Stimulated activated CD4-positive, alpha-beta T cell treated with anti-CD3 and anti-CD28 coated beads, Interleukin-2, amount 100 ng/mL, for 24 hours (primary cell): ENCODE measurements at places on chromosomes 6 and 20.

DNA sequence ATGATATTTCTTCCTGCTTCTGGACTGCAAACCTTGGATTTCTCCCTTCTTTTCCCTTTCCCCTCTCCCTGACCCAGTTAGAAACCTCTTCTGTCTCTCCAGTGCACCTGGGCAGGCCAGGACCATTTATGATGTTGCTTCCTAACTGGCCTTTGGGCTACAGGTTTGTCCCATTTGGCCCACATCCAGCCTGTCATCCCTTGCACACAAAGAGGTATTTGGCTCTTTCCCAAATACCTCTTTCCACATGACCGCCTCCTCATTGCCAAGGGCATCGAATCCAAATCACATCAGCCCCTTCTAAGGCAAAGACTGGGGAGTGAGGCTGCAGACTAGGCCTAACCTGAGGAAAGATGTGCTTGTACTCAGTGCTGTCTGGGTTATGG, 13.6 kb downstream of the FGD2 start:
- DNase-seq, result no peak

DNA sequence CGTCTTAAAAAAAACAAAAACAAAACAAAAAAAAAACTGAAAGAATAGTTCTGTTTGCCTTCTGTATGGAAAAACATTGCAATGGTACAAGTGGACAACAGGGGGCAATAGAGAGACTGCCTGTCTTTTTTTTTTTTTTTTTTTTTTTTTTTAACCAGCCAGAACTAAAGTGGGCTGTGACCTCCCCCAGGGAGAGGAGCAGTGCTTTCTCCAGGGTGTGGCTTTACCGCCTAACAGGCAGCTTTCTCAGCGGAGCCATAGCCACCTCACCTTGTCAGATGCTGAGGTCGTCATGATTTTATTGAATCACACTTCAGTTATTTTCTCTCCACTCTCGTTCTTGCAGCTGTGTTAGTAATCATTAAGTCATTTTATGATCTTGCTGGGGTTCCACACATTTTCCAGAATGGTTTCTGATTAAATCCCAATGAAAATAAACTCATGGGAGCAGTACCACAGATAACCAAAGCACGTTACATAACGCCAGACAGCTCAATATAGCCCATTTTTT, 78.4 kb downstream of the GMPR start:
- no peak for DNase-seq

DNA sequence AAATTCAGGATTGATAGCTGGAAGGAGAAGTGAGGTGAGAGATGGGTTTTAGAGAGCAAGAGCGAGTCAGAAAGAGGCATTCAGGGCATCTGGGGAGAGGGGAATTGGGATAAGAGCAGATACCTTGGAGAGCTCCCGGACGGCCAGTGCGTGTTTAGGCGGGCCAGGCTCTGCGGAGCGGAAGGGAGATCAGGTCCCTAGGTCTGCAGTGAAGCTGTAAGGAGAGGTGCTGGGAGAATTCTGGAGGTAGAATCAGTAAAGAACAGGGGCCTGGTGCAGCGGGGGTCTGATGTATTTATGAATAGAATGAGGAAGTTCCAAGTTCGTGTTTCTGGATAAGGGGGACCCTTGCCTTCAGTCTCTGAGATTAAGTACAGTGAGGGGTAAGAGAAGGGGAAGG, 47.4 kb upstream of the FAM83D start:
- DNase-seq, result no peak

DNA sequence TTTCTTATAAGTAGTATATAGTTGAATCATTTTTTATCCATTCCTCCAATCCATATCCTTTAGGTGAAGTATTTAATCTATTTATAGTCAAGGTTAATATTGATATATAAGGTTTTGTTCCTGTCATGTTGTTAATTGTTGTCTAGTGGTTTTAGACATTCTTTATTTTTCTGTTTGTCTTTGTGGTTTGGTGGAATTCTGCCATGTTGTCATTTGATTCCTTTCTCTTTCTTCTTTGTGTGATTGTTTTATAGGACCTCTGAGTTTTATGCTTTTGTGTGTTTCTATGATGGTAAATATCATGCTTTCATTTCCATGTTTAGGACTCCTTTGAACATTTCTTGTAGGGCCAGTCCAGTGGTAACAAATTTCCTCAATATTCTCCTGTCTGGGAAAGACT, 450.3 kb upstream of the BTBD3 start:
- no peak for DNase-seq

- no peak for DNase-seq
These were observed 7.1 kb upstream of the GRM4 start for GRCh38 chr6:34152806-34153520.

GRCh38 chr6:153043719-153044118, 41.2 kb upstream of the MTRF1L start:
- no peak for DNase-seq

GRCh38 chr6:4210629-4211419, 75.4 kb upstream of the ECI2 start:
- DNase-seq, result peak; percentile 74

DNA sequence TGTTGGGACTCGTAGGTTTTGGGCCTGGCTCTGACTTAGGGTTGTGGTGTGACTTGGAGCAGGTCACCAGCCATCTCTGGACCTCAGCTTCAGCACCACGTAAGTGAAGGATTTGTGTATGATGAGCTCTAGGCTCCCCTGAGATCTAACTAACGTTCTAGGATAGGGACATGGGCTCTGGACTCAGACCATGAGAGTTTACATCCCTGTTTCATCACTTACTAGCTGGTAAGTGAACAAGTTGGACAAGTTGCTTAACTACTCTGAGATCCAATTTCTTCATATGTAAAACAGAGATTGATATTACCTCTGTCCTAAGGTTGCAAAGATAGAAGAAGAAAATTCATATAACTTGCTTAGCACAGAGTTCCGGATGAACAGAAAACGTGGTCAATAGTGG, 20.3 kb upstream of the PNPLA1 start:
- DNase-seq, result no peak

DNA sequence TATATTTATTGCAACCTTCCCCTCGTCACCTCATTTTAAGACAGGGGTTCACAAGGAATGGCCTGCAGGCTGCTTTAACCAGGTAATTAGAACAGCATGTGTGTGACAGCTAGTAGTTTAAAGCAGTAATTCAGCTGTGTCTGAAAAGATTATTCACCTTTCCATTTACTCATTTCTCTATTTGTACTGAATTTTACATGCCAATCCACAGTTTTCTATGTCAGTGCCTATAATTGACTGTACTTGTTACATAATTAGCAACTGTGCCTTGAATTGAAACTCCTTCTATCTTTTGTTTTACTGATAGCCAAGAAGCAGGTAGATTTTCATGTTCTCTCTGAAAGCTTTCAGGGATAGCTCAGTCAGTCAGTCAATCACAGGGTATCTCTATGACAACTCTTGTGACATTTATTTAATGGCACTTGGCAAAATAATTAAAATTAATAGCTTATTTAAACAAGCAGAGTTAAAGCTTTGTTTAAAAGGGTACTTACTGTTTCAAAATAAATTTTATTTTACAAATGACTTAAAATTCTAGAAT, 214.0 kb downstream of the ZFAND3 start:
- no peak for DNase-seq

DNA sequence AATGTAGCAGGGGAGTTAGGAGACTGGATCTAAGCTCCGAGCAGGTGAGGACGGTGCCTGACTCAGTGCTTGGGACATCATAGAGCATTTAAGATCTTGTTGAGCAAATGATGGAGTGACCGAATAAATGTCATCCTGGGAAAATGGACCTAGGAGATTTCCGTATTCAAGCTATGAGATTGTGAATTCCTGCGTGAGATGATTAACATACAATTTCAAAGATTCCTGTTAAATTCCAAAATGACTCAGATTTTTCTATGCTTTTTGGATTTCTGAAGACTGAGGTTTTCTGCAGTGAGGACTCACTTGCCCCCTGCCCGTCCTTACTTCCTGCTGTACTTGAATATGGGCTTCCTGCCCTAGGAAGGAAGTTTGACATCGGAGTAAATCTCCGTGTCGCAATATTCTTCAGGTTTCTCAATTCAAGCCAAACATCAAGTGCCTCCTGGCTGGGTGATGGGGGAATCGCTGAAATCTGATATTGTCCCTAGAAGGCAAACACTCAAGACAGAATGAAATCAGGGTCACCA, 5.2 kb downstream of the SYTL3 start:
- DNase-seq, result no peak

DNA sequence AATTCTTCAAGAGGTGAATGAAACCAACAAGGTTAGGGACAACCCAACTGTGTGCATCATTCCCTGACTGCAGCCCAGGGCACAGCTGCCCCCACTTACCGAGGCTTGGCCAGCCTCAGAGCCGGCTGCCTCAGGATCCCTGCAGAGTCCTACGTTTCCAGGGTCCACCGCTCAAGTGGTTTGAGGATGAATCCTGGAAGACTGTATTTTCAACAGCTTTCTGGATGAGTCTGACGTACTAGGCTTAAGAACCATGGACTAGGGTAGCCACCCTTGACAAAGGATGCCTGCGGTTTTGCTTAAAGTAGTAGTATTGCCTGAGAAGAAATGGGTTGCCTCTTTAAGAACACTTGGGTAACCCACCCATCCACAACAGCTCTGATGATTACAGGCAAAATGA, 101.4 kb downstream of the FOXC1 start:
- no peak for DNase-seq

DNA sequence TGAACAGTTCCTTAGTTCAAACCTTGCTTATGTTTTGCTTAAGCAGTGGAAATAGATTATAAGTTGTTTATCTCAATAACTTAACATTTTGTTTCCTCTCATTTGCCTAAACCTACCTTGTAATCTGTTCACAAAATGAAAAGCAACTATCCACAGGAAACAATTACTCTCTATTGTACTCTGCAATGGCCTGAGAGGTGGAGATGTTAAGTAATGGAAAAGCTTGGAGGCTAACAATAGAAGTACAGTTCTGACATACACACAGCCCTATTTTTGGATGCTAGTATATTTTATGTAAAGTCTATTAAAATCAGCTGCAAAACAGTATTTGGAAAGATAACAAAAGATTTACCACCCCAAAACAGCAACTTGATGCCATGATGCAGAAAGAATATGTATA, 82.1 kb downstream of the TINAG start:
- no peak for DNase-seq

DNA sequence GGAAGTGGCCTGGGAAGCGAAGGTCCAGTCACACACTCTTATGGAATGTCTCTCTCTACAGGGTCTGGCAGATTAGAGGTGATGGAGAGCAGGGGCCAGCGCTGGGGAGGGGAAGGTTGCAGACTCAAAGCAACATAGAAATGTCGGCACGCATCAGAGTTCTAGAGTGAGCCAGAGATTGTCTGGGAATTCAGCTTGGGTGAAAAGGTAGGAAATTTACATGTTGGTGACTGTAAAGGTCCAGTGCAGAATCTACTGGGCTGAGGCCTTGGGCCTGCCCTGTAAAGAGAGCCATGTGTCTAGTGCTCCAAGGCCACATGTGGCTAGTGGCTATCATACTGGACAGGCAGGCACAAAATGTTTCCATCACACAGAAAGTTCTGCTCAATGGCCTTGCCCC, 80.8 kb downstream of the FOXA2 start:
- DNase-seq, result no peak

DNA sequence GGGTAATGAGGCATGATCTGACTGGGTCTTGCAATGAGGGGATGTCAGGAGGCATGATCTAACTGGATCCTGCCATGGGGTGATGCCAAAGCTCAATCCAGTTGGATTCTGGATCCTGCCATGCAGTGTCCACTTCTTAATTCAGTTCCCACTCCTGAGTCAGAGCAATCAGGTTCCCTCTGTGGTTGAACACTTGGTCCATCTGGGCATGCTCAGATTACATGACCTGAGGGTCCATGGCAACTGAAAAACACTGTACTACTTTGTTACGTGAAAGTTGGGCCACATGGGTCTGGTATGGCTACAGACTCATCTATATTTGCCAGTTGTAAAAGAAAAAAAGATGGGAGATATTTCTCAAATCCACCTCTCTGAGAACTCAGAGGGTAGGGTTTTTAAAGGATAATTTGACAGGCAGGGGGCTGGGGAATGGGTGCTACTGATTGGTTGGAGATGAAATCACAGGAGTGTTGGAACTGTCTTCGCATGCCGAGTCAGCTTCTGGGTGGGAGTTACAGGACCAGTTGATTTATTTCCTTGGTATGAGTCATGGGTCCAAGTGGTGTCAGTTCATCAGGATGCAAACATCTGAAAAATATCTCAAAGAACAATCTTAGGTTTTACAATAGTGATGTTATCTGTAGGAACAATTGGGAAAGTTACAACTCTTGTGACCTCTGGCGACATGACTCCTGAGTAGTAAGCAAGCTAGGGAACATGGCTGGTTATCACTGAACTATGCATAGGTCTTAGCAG, 21.6 kb downstream of the C6orf163 start:
- no peak for DNase-seq

DNA sequence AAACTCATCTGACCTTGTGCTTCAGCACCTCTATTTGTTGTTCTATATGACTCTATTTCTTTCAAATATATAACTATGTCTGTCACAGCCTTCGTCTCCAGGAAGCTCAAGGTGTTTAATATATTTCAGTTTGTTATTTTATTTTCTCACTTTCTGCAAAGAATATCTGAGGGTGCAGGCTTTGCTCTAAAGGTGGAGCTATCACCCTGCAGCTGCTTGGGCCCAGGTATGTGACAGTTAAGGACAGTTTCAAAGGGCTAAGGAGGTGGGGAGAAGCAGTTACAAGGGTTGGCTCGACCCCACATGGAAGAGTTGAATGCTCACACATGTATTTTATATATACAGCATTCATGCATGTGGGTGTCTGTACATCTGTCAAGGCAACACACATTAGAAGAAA, 405.6 kb downstream of the BTBD9 start:
- no peak for DNase-seq

DNA sequence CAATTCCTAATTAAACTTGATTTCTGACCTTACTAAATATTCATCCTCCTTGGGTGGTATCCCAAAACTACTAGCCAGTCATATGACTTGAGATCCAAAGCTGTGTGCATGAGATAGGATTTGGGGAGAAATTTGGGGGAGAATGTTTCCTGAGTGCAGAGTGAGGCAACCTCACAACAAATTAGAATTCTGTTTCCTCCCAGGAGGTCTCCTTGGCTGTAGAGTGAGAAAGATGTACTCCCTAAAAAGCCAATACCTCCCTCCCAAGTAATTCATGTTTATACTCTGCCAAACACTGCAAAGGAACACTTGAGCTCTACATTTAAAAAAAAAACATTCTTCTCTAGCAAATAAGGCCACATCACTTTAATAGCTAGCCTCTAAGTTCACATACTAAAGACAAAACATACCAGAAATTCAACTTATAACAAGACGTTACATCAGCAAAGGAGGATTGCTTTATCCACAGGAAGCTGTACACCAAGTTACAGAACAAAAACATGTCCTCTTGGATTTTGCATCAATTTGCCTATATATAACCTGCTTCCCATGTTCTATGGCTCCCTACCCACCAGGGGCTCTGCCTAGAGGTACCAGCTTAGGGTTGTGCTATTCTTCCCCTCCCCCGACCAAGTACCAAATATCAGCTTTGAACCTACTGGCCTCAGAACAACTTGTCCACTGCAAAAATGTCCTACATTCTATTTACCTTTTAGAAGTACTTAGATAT, 15.4 kb upstream of the TMEM30A start:
- DNase-seq, result no peak

- DNase-seq, result no peak
These were observed 122.8 kb downstream of the CLVS2 start for GRCh38 chr6:123118811-123119210.
